ENCODE measurements at places on chromosomes 12 and 14.

- no peak for DNase-seq
Measured at GRCh38 chr14:95659990-95660385, 26.2 kb upstream of the TCL1B start.

GRCh38 chr14:20623798-20624197 lies 17.7 kb downstream of the OR6S1 start:
- no peak for DNase-seq

DNA sequence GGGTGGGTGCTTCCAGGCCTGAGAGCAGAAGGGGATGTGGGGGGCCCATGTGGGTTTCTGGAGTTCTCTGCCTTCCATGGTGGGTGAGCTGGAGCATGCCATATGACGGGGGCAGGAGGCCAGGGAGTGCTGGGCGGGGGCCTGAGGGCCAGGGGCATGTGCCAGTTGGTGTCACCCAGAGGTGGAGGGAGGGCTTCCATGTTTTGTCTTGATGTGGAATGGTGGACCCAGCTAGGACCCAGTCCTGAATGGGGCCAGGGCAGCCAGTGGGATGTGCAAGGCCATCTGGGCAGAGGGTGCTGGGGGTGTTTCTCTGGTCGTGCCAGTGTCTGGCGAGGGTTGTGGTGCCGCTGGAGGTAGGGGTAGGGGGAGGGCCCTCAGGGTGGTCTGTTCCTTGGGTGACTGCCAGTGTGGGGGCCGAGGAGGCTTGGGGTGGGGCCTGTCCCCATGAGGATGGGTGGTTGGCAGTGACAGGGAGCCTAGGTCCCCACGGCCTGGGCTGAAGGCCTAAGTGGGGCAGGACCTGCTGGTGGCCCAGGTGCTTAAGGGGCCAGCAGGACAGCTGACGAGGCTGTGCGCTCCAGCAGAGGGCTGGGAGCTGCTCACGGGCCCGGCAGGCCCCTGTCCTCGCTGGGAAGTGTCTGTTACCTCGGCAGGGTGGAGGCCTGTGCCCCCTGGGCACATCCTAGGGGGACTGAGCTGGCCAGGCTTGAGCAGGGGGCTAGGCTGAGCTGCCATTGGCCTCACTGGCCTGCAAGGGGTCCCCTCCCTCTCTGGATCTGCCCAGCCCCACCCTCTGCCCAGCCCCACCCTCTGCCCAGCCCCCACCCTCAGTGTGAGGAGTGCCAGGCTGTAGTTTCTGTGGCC lies 26.8 kb downstream of the CEP170B start:
- DNase-seq, result no peak

- DNase-seq, result no peak
Measured at GRCh38 chr12:97716356-97716755, 253.8 kb downstream of the RMST start.

- DNase-seq, result no peak
Measured at GRCh38 chr12:110403976-110404682, 621 bp upstream of the ANAPC7 start.

DNA sequence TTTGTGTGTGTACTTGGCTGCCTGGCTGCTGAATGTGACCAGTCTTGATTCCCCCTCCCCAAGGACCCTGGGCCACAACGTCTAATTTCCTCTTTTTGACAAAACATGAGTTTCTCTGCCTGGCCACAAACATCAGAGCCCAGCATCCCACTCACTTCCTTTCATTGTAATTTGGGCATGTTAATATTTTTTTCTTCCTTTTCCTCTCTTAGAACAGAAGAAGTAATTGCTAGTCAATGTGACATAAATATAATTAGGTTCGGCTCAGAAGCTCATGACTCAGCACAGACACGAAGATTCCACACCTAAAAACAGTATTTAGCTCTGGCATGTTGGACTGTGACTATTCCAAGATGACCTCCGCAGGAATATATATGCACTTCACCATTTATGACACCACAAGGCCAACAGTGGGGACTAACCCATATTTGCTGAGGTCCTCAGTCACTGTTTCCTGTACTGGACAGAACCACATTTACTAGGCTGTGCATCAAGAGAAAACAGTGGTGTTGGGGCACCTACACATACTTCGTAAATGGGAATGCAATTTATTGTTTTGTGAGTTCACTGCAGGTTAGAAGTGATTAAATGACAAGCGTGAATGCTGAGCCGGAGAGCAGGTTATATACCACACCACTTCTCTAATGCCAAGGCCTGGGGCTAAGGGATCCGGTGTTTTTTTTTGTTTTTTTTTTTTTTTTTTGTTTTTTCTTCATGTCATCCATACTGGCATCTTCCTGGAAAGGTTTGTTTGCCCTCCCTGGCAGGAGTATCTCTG lies 4.2 kb downstream of the GSG1 start:
- no peak for DNase-seq

GRCh38 chr12:108881953-108882352 lies 2.1 kb downstream of the DAO start:
- DNase-seq, result no peak

- DNase-seq, result no peak
Measured at GRCh38 chr12:40325349-40325960, 100.7 kb downstream of the LRRK2 start.

- DNase-seq, result no peak
Measured at GRCh38 chr12:45183246-45183645, 32.6 kb upstream of the ANO6 start.

- no peak for DNase-seq
Measured at GRCh38 chr12:131860472-131861260, 32.5 kb downstream of the MMP17 start.

GRCh38 chr14:52895000-52895399 lies 55.9 kb downstream of the FERMT2 start:
- no peak for DNase-seq

DNA sequence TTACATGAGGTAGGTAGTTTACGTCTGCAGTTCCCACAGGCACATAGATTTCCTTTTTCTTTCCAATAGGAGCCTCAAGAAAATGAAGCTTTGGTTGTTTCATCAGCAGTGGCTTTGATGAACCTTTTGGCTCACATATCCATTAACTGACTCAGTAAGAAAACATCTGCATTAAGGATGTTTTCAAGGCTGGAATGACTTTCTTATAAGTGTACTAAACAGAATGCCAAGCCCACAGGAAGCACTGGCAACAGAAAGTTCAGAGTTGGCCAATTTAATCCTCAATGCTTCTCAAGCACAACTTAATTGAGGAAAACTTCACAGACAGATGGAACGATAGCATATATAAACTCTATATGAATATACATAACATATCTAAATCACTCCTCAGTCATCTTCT lies 63.5 kb downstream of the ST8SIA1 start:
- no peak for DNase-seq

DNA sequence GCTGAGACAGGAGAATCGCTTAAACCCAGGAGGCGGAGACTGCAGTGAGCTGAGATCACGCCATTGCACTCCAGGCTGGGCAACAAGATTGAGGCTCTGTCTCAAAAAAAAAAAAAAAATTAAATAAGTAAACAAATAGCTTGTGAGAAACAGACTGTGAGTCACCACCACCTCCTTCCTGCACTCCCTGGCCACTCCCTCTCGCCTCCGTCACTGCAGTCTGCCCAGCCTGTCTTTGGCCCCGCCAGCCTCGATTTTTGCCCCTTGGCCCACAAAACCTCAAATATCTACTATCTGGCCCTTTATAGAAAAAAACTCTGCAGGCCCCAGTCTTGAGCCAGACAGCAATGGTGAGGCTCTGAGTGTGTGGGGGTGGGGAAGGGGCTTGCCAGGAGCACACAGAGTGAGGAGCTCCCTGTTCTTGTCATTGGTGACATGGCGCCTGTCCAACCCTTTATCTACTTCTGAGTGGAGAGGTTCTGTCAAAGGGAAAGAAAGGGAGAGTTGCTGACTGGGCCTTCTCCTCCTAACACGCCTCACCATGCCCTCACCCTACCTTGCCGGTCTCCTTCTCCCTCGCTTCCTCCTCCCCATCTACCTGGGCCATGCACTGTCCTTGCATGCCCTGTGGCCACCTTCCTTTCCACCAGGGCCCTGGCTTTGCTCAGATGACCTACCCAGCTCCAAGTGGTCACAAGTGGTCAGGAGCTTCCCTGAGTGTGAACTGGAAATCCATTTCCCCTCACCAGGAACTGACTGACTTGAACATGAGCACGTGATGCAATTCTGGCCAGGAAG lies 22.1 kb downstream of the LGMN start:
- DNase-seq, result no peak

DNA sequence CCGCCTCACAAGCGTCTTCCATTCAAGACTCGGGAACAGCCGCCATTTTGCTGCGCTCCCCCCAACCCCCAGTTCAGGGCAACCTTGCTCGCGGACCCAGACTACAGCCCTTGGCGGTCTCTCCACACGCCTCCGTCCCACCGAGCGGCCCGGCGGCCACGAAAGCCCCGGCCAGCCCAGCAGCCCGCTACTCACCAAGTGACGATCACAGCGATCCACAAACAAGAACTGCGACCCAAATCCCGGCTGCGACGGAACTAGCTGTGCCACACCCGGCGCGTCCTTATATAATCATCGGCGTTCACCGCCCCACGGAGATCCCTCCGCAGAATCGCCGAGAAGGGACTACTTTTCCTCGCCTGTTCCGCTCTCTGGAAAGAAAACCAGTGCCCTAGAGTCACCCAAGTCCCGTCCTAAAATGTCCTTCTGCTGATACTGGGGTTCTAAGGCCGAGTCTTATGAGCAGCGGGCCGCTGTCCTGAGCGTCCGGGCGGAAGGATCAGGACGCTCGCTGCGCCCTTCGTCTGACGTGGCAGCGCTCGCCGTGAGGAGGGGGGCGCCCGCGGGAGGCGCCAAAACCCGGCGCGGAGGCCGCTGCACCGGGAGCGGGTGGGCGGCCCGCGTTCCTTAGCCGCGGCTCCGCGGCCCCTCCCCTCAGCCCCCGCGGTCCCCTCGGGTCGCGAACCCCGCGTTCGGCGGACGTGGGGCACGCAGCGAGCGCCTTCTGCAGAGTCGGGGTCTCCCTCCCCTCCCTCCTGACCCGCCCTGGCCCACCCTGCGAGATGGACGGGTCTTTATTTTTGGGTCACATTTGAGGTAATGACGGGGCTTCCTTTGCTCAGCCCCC lies at the start of gene UBC:
Gene UBC (minus strand): TSS at position 259 of the 847 bp plus-strand sequence. CDS start 879 bp downstream, outside the sequence.
- no peak for DNase-seq

- DNase-seq, result no peak
Measured at GRCh38 chr14:77303417-77304156, 17.1 kb downstream of the POMT2 start.

GRCh38 chr14:88802596-88802995 lies 9.8 kb upstream of the EML5 start:
- no peak for DNase-seq

DNA sequence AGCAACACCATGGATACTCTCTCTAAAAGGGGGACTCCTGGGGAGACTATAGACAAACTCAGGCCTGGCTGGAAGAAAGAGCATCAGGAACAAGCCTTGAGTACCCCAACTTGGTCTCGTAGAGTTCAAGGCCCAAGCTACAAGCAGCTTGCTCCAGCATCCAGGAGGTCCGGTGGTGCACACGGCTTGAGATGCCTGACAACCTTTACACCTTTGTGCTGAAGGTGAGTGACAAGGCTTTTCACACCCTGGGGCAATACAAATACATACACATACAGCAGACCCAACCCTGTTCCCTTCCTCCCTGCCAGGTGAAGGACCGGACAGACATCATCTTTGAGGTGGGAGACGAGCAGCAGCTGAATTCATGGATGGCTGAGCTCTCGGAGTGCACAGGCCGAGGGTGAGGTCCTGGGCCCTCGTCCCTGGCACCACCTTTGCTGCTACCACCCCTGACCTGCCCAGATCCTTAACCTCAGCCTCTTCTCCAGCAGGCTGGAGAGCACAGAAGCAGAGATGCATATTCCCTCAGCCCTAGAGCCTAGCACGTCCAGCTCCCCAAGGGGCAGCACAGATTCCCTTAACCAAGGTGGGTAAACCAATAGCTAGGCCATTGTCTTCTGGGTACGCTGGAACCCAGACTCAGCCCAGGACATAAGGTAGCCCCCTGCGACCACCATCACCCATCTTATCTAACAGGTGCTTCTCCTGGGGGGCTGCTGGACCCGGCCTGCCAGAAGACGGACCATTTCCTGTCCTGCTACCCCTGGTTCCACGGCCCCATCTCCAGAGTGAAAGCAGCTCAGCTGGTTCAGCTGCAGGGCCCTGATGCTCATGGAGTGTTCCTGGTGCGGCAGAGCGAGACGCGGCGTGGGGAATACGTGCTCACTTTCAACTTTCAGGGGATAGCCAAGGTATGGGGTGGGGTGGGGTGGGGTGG lies 41.2 kb downstream of the SH2B3 start:
- DNase-seq, result no peak

- DNase-seq, result peak; percentile 50
Measured at GRCh38 chr14:106269029-106269428, 742.6 kb downstream of the TMEM121 start.

GRCh38 chr12:132623072-132623869 lies 4.7 kb downstream of the P2RX2 start:
- no peak for DNase-seq

DNA sequence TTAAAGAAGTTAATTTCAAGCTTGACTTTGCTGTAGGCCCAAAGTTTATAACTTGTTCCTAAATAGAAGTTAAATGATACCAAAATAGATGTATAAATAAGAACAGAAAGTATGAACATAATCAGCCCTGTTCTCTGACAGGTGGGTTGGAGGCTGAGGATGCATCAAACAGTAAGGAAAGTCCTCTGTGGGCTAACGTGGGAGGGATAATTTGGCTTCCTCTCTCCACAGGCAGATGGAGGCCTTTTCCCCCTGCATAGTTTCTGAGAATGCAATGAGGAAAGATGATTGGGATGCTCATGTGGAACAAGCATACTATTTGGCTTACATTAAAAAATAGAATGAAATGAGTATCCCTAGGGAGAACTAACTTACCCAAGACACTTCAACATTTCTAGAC lies 56.5 kb downstream of the GARIN6 start:
- no peak for DNase-seq

DNA sequence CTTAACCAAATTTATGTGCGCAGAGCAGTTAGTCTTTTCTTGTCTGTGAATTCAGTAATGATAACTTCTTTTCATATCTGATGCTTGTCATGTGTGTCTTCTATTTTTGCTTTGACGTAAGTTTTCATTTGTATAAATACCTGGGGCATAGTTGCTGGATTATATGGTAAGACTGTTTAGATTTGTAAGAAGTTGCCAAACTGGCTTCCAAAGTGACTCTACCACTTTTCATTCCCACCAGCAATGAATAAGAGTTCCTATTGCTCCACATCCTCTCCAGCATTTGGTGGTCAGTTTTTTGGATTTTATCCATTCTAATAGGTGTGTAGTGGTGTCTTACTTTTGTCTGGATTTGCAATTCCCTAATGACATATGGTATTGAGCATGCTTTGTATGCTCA lies 8.9 kb downstream of the ZNF268 start:
- no peak for DNase-seq

DNA sequence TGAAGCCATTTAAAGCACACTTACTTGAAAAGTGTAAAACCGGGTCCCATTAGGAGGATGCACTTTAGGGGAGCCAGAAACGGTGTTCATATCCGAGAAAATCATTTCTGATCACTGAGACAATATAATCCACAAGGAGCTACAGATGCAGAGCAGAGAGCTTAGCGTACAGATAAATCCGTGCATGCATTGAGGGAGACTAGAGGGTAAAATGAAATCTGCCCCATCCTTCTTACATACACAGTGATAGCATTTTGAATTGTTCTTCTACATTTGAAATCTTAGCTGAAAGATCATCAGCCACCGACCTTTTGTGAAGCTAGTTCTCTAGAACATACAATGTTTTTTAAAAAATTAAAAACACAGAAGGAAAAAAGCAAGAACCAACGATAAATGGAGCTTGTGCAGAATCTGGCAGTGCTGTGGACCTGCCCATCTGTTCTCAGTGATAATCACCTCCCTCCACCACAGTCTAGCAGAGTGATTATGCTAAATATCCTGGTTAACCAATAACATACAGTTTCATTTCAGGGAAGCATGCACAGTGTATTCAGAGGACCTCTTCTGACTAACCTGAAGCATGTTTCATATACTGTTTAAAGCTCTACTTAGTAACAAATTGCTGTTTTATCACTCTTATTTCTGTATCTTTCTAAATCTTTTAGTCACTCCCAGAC lies 161.1 kb downstream of the PPFIA2 start:
- no peak for DNase-seq

Measured in GM12878 (cell line).